ENCODE measurements at places on chromosomes 16 and 17.

DNA sequence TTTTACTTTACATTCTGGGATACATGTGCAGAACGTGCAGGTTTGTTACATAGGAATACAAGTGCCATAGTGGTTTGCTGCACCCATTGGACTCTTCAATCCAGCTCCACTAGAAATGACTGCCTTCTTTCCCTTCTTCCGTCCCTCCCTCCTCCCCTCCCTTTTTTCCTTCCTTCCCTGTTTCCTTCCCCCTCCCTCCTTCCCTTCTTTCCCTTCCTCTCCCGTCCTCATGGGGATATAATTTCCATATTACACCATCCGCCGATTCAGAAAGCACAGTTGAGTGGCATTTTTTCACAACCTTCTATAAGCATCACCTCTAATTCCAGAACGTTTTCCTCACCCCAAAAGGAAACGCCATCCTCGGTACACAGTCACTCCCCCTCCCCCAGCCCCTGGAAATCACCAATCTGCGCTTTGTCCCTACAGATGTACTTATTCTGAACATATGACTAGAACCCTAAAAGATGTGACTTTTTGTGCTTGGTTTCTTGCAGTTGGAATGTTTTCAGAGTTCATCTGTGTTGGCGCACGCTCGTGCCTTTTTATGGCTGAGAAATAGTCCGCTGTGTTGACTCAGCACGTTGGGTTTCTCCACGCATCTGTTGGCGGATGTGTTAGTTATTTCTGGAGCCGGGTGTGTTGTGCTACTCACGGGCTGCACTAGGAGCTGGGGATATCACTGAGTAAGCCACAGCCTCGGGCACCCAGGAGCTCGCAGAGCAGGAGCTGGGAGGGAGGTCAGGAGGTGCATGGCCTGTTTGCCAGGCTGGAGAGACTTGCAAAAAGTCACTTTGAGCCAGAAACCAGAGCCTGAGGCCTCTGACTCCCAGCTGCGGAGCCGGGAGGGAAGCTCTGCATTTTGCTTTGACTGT is 336.4 kb downstream of the SEC14L1 start:
- peak; percentile 35 for DNase-seq

- no peak for DNase-seq
Observed at GRCh38 chr16:26649381-26650045, 417.2 kb upstream of the C16orf82 start.

- peak; percentile 79 for DNase-seq
Observed at GRCh38 chr16:11224096-11224893, 31.7 kb downstream of the SOCS1 start.

GRCh38 chr17:32956240-32956970 is 28.5 kb downstream of the TMEM98 start:
- no peak for DNase-seq

GRCh38 chr16:50806099-50807062 is 64.5 kb downstream of the CYLD start:
- peak; percentile 74 for DNase-seq

DNA sequence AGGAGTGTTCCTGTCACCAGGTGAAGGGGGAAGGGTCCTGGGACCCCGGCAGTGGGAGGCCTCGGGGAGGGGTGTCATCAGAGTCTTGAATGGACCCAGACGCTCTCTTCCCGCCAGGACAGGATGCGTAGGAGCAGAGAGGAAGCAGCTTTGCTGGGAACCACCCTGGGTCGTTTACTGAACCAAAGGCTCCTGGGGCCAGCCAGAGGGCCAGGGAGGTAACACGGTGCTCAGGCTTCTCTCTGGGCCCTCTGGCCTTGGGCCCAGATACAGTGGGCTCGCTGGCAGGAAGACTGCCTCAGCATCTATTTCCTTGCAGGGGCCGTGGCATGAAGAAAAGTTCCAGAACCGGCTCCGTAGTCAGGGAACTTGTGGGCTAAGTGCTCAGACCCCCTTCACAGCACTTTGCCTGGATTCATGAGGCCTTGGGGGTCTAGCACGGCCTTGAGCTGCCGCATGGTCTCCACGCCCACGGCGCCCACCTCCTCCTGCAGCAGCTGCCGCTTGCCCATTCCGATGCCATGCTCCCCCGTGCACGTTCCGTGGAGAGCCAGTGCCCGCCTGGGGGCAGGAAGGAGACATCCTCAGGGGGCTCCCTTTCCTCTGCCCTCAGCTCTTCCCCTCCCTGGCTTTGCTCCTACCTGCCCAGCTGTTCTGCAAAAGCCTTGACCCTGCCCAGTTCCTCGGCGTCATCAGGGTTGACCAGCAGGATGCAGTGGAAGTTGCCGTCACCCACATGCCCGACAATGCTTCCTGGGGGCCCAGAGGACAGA is 4.4 kb downstream of the LDHD start:
- DNase-seq: no peak

- DNase-seq: no peak
Observed at GRCh38 chr17:16013943-16014407, 14.4 kb downstream of the TTC19 start.

DNA sequence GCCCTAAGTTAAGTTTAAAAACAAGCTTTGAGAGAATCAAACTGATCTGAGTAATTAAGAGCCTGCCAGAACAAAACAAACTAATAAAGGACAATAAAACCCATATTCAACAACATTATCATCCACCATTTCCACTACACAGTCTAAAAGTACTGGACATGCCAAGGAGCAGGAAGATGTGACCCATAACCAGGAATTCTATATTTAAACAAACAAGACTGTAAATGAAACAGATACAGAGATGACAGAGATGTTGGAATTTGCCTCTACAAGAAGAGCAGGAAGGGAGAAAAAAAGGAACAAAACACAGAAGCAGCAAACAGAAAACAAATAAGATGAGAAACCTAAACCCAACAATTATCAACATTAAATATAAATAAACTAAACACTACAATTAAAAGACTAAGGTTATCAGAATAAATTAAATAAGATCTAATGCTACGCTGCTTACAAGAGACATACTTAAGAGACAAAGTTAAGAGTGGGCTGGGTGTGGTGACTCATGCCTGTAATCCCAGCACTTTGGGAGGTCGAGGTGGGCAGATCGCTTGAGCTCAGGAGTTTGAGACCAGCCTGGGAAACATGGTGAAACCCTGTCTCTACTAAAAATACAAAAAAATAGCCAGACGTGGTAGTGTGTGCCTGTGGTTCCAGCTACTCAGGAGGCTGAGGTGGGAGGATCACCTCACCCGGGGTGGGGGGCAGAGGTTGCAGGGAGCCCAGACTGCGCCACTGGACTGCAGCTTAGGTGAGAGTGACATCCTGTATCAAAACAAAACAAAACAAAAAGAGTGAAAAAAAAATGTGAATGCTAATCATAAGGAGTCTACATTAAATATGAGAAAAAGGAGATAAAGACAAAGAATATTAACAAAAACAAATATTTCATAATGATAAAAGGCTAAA is 50.6 kb downstream of the CREBBP start:
- DNase-seq: no peak

GRCh38 chr17:74132354-74132753 is 71.1 kb upstream of the RPL38 start:
- DNase-seq: no peak

GRCh38 chr17:57544401-57544800 is 200.7 kb downstream of the CCDC182 start:
- DNase-seq: no peak

GRCh38 chr17:2011411-2012371 is 13.4 kb downstream of the RTN4RL1 start:
- no peak for DNase-seq

DNA sequence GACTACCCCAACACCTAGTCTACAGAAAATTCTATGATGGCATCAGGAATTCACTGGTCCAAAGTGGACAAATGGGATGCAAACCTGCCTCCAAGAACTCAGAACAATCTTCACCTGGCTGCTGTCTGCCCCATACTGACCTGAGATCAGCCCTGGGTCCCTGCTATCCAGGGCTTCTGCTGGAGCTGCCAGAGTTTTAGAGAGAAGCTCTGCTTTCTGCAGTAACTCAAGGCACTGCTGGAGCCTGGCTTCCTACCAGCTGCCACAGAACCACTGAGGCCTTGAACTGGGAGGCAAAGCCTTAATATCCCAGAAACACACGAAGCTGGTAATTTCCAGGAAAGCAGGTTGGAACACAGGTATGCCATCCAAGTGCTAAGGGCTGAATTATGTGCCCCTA is 7.5 kb downstream of the TMEM170A start:
- no peak for DNase-seq

GRCh38 chr16:938136-938535 is 32.6 kb downstream of the LMF1 start:
- DNase-seq: no peak

- DNase-seq: peak; percentile 11
Observed at GRCh38 chr17:17401271-17401781, 75.5 kb upstream of the MED9 start.

DNA sequence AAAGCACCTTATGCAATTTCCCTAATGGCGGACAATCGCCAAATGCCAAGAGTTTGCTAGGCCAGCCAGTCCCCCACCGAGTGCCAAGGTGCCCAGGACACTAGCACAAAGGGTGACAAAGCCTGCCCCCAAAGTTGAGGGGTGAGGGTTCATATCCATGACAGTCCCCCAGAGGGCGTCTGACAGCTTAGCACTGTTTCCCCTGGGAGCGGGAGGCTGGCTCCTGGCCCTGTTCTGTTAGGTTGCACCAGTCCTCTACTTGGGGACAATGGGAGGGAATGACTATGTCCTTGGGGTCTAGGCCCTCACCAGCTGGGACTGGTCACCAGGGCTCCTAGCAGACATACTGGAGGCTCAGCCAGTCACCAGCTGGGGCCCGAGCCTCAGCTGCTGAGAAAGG is 66.9 kb downstream of the MYO18A start:
- no peak for DNase-seq

- DNase-seq: no peak
Observed at GRCh38 chr17:74807925-74808324, 31.8 kb upstream of the NAT9 start.

DNA sequence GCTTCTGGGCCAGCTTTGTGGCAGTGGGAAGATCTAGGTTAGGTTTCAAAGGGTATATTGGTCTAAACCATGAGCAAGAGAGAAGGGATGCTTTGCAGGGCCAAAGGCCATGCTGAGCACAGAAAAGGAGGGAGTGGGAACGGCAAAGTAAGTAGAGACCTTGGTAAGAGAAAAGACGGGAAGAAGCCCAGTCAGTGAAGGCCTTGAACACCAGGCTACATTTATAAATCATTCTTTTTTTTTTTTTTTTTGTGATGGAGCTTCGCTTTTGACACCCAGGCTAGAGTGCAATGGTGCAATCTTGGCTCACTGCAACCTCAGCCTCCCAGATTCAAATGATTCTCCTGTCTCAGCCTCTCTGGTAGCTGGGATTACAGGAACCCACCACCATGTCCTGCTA is 18.1 kb downstream of the TOM1L2 start:
- DNase-seq: no peak

DNA sequence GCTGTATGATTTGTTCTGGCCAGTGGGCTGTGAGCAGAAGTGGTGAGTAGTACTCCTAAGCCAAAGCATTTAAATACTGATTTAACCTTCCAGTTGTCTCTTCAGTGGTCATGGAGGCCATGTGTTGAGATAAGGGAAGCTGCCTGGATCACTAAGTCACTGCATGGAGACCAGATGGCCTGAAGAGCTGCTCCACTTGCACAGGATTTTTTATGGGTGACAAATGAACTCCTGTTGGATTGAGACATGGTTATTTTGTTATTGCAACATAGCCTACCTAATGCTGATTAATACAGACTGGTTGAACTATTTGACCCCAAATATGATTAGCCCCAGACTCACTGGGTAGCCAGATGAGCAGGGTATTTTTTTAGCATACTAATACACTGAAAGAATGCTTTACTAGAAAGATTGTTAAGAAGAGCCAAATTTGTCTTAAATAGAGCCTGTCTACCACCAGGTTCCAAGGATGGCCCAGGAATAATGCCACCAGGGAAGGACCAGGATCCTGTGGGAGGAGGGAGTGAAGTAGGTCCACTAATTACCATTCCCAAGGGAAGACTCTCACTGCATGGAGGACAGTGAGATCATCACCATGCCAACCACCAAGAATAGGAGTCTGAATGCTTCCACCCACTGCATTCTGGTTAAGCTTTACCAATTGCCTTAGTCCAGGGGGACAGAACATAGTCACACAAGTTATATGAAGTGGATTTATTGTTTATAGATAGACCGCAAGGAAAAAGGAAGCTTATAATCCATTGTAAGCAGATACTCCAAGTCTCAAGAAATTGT is 187.4 kb upstream of the IRX6 start:
- no peak for DNase-seq

DNA sequence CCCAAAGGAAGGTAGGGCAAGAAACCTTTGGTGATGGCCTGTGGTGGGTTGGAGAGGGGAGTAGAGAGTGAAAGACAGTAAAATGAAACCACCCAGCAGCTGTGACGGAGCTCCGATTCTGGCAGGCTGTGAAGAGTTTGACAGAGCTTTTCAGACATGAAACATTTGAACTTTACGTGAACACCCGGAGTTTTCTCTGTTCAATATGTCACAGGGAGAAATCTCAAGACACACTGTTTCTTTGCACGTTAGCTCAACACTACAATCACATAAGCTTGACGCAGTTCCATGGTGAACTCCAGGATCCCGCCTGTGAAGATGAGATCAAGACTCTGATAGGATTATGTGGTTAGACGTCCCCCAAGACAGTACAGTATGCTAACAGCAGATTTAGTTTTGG is 79.6 kb upstream of the CDH11 start:
- no peak for DNase-seq

GRCh38 chr17:8031261-8031661 is 7.6 kb upstream of the ALOX15B start:
- DNase-seq: no peak

DNA sequence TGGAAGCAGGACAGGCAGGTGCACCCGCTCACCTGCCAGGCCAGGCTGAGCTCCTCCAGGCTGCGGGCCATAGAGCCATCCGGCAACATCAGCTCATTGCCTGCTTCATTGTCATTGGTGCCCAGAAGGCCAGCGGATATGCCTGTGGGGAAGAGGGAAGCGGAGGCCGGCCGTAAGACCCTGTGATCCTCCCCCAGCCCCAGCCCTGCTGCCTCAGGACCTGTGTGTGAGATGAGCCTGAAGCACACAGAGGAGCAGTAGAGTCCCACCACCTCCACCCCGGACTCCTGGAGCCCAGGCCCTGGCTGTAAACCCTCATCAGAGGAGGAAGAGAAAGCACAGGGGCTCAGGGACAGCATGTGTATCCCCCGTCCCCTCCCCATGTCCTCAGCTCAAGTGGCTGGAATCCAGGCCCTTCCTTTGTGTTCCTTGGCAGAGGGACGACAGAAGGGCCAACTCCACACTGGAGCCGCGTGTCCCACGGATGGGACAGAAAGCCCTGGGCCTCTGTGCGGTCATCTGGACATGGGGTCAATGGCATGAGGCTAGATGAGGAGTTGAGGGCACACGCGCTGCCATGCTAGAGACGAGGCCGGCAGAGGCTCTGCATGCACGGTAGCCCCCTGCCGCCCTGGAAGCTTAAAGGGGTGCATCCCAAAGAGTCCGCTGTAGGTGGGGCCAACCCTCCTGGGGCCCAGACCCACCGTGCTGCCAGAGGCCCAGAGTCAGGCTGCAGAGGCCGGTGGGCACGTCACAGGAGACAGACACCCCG is 39.1 kb downstream of the RMI2 start:
- DNase-seq: no peak

GRCh38 chr16:25691519-25692091 is at the start of gene HS3ST4:
Gene HS3ST4 (plus strand): TSS chr16:25691959.
- DNase-seq: no peak

All from activated naive CD8-positive, alpha-beta T cell treated with anti-CD3 and anti-CD28 coated beads for 36 hours (primary cell).